Thoracic aorta (tissue), 2 donors: ENCODE measurements at places on chromosomes 16 and 17. TPM values are rescaled to one million over a fixed set of nuclear protein-coding genes. Genes with fewer than 3 reads are reported as not detected.

The DHODH gene
- total RNA-seq: 11.1 TPM

- DNase-seq: no peak
- H3K4me1 ChIP-seq: no peaks in the 10 kb centered on the region
- H3K27me3 ChIP-seq: no peaks in the 10 kb centered on the region
Observed at GRCh38 chr16:54164789-54165173, 121.8 kb downstream of the IRX3 start.

DNA sequence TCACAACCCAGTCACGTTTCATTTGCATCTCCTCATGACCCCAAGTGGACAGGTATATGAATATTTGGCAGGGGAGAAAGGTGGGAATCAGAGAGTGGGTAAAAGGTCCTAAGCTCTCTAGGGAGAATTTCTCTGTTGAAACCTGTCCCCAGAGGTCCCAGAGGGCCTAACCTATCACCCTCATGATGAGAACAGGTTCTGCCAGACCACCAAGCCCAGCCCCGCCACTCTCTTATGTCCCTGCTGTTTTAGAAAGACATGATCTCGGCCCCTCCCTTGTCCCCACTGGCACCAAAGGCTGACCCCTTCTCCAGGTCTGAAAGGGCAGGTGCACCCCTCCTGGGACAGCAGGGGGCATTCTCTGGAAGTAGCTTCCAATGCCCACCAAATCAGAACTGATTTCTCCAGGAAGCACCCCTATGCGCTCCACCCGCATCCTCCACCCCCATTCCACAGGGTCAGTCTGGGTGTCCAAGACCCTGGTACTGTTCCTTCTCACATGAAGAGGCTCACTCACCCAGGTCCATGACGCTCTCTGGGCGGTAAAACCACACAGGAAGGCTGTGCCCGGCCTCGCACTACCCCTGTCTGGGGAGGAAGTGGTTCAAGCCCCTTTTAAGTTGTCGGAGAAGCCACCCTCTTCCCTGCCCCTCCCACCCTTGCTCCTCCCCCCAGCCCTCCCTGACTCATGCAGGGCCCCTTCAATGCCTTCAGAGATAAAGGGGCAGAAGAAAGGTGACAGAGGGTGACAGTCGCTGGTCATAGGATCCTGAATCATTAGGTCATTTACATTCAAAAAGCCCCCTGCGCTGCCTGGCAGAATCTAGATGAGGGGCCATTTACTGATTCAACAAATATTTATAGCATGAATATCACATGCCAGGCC, at the start of gene CCR7:
TSS of gene CCR7 (minus strand) at position 590 of the 886 bp plus-strand sequence. CDS start at position 527, 63 bp downstream.
- H3K4me1 ChIP-seq: peaks cover under 1% of the 10 kb centered on the region
- no peak within 1 kb of the TSS for H3K4me3 ChIP-seq
- no peaks in the 10 kb centered on the region for H3K27me3 ChIP-seq
- no peak within 1 kb of the TSS for H3K27ac ChIP-seq
- no peak for DNase-seq

- no peak overlapping the region for H3K4me3 ChIP-seq
- DNase-seq: no peak
- H3K4me1 ChIP-seq: no peaks in the 10 kb centered on the region
- no peaks in the 10 kb centered on the region for H3K36me3 ChIP-seq
- H3K27ac ChIP-seq: no peak overlapping the region
Observed at GRCh38 chr17:48412841-48413240, 17.2 kb downstream of the SKAP1 start.

The CENPV gene
- 32.5 TPM for total RNA-seq

DNA sequence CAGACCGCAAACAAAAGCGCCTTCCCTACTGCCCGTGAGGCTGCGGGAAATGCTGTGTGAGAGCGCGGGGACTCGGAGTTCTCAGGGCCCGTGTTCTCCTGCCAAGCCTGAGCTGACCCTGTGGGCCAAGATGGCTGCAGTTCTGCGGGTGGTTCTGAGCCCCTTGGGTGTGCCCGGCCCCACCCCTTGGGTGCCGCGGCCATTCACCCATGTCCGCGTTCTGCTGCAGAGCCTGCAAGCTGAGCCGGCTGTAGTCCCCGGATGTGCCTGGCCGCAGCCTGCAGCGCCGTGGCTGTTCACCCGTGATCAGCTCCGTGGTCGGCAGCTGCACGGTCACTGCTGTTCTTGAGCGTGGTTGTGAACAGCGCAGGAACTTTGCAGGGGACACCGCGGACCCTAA, 20.0 kb downstream of the ACSF3 start:
- H3K36me3 ChIP-seq: peaks cover 56% of the 10 kb centered on the region
- no peaks in the 10 kb centered on the region for H3K4me1 ChIP-seq
- H3K4me3 ChIP-seq: no peak overlapping the region
- no peak for DNase-seq
- H3K27ac ChIP-seq: no peak overlapping the region
- no peaks in the 10 kb centered on the region for H3K27me3 ChIP-seq

DNA sequence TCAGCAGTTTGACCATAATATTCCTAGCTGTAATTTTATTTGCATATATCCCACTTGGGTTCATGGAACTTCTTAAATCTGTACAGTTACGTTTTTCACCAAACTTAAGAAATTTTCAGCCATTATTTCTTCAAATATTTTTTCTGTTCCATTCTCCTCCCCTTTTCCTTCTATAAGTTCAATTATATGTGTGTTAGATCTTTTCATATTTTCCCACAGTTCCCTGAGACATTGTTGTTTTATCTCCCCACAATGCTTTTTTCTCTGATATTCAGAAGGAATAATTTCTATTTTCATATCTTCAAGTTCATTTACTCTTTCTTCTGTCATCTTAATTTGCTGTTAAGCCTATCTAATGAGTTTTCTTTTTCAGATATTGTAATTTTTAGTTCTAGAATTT, 26.1 kb downstream of the IKZF3 start:
- H3K4me3 ChIP-seq: no peak overlapping the region
- H3K27ac ChIP-seq: no peak overlapping the region
- H3K36me3 ChIP-seq: no peaks in the 10 kb centered on the region
- H3K4me1 ChIP-seq: no peaks in the 10 kb centered on the region

GRCh38 chr16:49854188-49854795, 1.6 kb downstream of the ZNF423 start:
- H3K27me3 ChIP-seq: no peaks in the 10 kb centered on the region
- H3K4me3 ChIP-seq: peak overlapping the region; percentile 97
- peaks cover 1% of the 10 kb centered on the region for H3K4me1 ChIP-seq
- no peak for DNase-seq
- peak overlapping the region; percentile 80 for H3K27ac ChIP-seq

GRCh38 chr16:57062329-57062728, 30.1 kb upstream of the CPNE2 start:
- peaks cover 4% of the 10 kb centered on the region for H3K36me3 ChIP-seq
- no peaks in the 10 kb centered on the region for H3K27me3 ChIP-seq
- no peak overlapping the region for H3K27ac ChIP-seq
- H3K4me3 ChIP-seq: no peak overlapping the region

The PDIA2 gene
- 3.2 TPM for total RNA-seq

DNA sequence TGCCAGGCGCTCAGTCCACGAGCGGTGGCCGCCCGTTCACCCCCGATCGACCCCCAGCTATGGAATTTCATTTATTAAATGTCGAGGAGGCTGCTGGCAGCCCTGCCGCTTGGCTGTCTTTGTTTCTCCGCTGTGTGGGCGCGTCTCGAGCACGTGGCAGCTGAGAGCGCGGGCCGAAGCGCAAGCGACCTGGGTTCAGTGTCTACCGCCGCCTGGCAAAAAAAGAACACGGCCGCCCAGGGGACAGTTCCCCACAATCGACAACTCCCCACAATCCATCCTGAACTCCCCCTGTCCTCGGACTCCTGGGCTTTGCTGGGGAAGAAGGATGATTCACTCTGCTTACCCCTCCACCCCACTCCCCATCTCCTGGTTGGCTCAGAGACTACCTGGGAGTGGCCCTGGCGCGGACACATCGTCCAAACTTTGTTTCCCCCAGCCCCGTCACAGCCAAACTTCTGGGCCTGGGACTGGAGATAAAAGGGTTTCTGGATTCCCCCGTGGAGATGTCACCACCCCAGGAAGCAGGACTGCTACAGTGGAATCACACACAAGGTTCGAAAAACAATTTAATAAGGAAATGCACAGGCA, 1.7 kb upstream of the ANKRD13B start:
- H3K27ac ChIP-seq: peak overlapping the region; percentile 84
- no peak for DNase-seq
- H3K4me1 ChIP-seq: peaks cover 72% of the 10 kb centered on the region
- H3K27me3 ChIP-seq: no peaks in the 10 kb centered on the region

DNA sequence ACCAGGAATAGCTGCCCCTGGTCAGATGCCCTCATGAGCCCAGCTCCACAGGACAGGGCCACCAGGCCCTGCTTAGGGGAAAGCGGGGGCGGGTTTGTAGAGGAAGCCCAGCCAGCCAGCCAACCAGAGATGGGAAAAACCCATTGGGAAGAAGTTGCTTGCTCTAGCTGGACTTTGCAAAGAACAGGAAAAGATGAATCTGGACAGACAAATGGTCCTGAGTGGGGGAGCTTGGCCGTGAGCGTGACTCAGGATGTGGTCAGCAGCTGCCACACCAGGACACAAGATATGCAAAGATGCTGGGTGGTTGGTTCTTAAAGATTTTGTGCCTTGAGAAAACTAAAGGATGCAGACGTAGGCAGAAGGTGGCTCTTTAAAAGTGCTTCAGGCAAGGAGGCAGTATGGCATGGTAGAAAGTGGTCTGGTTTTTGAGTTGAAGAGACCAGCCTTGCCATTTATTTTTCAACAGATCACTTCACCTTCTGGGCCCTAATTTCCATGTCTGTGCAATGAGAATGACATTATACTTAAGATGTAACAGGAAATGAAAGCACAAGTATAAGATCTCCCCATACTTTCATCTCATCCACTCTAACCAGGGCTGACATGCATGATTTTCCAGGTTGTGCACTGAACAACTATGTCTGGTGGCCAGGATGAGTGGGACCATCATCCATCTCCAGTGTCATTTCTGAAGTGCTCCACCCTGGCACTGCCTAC, 27.8 kb upstream of the HEATR6 start:
- no peaks in the 10 kb centered on the region for H3K4me1 ChIP-seq
- H3K36me3 ChIP-seq: no peaks in the 10 kb centered on the region
- no peak overlapping the region for H3K4me3 ChIP-seq

The SEPTIN12 gene
- not detected for total RNA-seq

- H3K27me3 ChIP-seq: no peaks in the 10 kb centered on the region
- DNase-seq: no peak
- no peak overlapping the region for H3K4me3 ChIP-seq
- H3K36me3 ChIP-seq: no peaks in the 10 kb centered on the region
- H3K27ac ChIP-seq: no peak overlapping the region
- no peaks in the 10 kb centered on the region for H3K4me1 ChIP-seq
Observed at GRCh38 chr17:32609884-32610650, 123.3 kb downstream of the CDK5R1 start.

- no peak overlapping the region for H3K4me3 ChIP-seq
- H3K36me3 ChIP-seq: no peaks in the 10 kb centered on the region
Observed at GRCh38 chr17:45787044-45787443, 2.9 kb downstream of the CRHR1 start.

- DNase-seq: no peak
- H3K27ac ChIP-seq: no peak overlapping the region
- H3K4me3 ChIP-seq: no peak overlapping the region
- H3K27me3 ChIP-seq: no peaks in the 10 kb centered on the region
- no peaks in the 10 kb centered on the region for H3K36me3 ChIP-seq
Observed at GRCh38 chr16:35523991-35524390, 2064.6 kb downstream of the TP53TG3F start.

DNA sequence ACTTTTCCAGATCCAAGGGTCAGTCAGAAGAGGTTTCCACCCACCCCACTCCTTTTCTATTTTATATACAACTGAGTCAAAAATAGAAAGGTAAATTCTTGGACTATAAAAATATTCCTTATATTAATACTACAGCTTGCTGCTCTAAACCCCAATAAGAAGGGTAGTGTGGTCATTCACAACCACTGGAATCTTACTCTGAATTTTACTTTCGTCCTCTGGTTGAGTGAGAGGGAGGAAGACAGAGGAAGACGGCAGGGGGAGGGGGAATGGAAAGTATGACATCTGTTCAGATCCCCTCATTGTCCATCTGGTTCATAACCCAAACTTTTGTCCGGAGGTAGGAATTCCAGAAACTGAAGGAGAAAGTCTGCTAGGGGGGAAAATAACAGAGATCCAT, 67.2 kb downstream of the MAF start:
- H3K4me1 ChIP-seq: peaks cover 7% of the 10 kb centered on the region
- no peak for DNase-seq
- no peak overlapping the region for H3K27ac ChIP-seq
- H3K27me3 ChIP-seq: no peaks in the 10 kb centered on the region

GRCh38 chr16:89561884-89562599, 1.6 kb downstream of the RPL13 start:
- peaks cover 28% of the 10 kb centered on the region for H3K36me3 ChIP-seq
- H3K27ac ChIP-seq: no peak overlapping the region
- DNase-seq: no peak
- H3K4me1 ChIP-seq: peaks cover 54% of the 10 kb centered on the region

The SLC38A8 gene
- total RNA-seq: not detected

DNA sequence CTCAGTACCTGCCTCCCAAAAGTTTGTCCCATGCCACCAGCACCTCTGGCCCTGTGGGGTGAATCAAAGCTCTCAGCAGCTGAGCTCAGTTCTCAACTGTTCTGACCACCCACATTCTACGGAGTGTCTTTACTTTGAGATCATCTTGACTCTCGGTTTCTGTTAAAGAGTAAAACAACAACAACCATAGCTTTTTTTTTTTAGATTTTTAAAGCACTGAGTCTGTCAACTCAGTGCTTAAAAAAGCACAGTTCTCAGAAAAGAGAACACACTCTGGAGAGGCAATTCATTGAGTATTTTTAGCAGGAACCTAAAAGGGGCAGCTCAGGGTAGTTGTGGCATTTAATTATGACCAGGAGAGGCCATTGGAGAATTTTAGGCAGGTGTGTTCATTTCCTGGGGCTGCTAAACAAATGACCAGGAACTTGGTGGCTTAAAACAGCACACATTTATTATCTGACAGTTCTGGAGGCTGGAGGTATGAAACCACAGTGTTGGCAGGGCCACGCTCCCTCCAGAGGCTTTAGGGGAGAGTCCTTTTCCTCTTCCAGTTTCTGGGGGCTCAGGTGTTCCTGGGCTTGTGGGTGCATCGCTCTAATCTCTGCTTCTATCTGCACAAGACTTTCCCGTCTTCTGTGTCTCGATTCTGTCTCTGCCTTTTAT, 6.7 kb upstream of the WFIKKN2 start:
- no peak for DNase-seq
- no peak overlapping the region for H3K4me3 ChIP-seq
- no peaks in the 10 kb centered on the region for H3K27me3 ChIP-seq
- H3K36me3 ChIP-seq: no peaks in the 10 kb centered on the region

The ZSCAN10 gene
- not detected for total RNA-seq
